Naive thymus-derived CD8-positive, alpha-beta T cell (primary cell): ENCODE measurements at places on chromosomes 5 and 9.
A peak's percentile ranks its signal among the peaks of the same experiment; 100 is the strongest.

DNA sequence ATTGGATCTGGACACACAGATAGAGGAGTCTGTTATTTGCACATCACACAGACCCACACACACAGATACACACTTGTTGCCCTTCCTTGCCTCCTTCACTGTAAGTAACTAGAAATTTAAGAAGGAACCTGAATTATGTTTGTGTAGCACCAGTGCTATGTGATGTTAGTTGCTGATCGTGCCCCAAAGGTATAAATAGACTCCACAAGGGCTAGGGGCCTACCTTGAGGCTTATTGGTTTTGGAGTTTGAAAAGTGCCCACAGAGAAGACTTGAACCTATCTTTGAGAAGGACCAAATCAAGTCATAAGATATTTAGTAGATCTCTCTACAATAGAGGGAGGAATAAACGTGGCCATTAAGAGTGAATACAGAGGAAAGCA is 8.8 kb upstream of the TGFBI start:
- DNase-seq: no peak

DNA sequence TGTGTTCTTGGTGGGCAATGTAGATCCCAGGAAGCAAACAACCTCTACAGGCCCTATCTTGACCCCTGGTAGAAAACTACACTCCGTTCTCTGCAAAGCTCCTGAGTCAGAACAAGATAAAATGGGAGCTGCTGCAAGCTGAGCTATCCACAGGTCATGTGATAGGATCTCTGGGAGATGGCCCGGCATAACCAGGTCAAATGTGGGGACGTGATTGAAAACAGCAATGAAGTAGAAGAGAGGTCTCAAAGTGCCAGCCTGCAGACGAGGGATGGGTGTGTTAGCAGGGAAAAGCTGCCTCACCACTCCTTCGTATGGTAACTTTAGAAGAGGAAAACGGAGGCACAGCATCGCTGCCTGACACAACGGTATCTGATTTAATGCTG is 25.0 kb downstream of the NRG2 start:
- DNase-seq: no peak

GRCh38 chr5:148934895-148935400 is 108.5 kb downstream of the ADRB2 start:
- DNase-seq: no peak

- DNase-seq: no peak
Observed at GRCh38 chr9:34380034-34380510, 3.4 kb upstream of the MYORG start.

DNA sequence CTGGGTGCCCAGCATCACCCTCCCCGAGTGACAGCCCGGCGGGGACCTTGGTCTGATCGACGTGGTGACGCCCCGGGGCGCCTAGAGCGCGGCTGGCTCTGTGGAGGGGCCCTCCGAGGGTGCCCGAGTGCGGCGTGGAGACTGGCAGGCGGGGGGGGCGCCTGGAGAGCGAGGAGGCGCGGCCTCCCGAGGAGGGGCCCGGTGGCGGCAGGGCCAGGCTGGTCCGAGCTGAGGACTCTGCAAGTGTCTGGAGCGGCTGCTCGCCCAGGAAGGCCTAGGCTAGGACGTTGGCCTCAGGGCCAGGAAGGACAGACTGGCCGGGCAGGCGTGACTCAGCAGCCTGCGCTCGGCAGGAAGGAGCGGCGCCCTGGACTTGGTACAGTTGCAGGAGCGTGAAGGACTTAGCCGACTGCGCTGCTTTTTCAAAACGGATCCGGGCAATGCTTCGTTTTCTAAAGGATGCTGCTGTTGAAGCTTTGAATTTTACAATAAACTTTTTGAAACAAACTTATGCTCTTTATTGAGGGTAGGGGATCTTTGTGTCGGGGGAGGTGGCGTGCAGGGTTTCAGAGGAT is 1.3 kb downstream of the GADD45G start:
- DNase-seq: peak; percentile 14

GRCh38 chr5:107799306-107799705 is 128.6 kb upstream of the EFNA5 start:
- no peak for DNase-seq

DNA sequence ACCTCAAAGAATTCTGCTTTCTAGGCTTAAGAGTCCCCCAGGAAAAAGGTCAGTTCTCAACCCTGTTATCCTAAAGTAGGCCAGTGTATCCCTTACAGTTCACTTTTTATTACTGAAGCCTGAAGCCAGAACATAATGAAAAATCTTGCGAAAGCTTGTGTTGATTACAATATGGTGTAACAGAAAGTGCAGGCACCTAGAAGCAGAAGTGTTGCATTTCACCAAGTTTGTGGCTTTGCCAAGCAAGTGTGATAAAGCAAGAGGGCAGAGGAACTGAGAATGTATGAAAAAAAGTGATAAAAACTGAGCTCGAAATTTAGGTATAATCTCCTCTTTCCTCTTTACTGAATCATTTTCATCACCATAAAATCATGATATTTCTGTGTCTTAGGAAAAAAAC is 26.2 kb downstream of the AGTPBP1 start:
- DNase-seq: no peak

- no peak for DNase-seq
Observed at GRCh38 chr5:10627160-10627701, 63.4 kb downstream of the ANKRD33B start.

DNA sequence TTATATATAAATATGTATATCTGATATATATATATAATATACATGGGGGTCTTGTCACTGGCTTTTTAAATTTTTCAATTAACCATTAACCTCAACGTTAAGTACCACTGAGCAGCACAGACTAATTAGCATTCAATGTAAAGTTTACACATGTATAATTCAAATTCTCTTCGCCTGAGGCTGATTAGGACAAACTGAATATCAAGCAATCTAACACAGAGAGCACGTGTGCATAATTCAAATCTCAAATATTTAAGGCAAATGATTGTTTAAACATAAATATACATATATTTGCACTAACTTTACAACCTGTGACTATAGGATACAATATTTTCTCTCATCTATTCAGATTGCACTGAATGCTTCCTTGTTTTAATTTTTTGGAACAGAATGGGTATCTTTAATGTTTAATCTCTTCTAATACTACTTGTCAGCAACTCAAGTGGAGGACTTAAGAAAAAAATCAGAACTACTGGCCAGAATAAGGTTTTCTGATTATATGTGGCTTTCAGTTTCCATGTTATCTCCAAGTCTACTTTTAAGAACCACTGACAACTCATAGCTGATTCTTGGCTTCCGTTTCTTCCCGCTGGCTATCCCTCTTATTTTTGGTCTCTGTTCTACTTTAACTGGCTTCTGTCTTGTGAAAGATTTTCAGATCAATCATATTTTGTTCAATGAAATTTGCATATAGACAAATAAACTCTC is 204.8 kb downstream of the MLLT3 start:
- no peak for DNase-seq

DNA sequence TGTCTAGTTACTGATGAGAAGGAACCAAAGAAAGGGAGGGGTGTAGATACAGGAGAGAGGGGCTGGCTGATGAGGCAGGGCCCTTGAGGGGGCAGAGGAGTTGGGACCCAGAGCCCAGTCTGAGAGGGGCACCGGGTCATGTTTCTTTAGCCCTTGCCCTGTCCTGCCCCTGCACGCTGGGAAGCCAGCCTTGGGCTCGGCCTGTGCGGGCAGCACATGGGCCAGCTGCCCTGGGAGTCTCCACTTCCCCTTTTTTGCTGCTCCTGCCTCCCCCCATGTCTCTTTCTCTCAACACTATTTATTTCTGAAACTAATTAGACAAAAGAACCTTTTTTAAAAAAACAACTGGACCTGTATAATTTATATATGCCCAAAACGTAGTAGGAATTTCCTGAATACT is 20.5 kb downstream of the MVB12B start:
- no peak for DNase-seq

DNA sequence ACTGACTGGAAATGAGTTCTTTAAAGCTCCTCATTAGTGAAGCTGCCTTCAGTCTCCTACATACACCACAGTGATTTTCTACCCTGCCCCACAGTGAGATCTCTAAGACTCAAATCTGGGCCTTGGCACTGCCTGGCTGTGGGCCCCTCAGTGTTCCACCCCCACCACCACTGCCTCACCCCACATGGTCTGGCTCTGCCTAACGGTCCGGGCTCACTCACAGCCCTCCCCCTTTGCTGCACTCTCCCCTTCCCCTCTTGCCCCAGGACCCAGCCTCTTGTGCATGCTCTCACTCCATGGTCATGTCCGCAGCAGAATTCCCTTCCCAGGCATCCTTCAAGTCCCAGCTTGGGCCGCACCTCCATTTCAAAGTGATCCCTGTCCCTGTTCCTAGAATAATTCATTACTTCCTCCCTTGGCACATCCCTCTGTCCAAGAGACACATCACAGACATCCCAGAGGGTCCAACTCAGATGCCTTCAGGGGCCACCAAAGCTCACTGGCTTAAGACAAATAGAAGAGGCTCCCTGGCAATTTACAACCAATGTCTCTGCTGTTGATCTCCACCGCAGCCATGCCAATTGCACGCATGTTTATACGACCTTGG is 56.7 kb downstream of the HRH2 start:
- no peak for DNase-seq

- DNase-seq: no peak
Observed at GRCh38 chr5:180026320-180026719, 45.2 kb downstream of the RNF130 start.

DNA sequence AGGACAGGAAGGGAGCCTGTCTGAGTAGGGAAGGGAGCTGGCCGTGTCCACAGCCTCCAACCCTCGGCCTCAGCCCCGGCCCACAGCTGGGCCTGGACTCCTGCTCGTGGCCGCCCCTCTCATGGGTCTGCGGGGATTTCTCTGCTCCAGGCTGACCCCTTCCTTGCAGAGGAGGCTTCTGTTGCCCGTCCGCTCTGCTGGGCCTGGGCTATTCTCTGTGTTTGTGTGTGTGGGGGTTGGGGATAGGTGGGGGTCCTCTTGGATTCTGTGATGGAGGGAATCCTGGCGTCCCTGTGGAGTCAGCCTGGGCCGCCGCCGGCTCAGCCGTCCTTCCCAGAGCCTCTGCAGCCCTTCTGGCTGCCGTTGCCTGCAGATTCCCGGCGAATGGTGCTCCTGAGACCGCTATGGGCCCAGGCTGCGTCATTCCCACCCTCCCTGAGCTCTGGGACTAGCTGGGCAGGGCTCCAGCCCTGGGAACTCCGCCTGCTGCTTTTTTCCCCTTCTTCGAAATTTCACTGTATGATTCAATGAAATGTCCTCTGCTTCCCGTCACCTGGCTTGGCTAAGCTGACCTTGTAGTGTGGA is 64.2 kb downstream of the FGF18 start:
- DNase-seq: no peak

DNA sequence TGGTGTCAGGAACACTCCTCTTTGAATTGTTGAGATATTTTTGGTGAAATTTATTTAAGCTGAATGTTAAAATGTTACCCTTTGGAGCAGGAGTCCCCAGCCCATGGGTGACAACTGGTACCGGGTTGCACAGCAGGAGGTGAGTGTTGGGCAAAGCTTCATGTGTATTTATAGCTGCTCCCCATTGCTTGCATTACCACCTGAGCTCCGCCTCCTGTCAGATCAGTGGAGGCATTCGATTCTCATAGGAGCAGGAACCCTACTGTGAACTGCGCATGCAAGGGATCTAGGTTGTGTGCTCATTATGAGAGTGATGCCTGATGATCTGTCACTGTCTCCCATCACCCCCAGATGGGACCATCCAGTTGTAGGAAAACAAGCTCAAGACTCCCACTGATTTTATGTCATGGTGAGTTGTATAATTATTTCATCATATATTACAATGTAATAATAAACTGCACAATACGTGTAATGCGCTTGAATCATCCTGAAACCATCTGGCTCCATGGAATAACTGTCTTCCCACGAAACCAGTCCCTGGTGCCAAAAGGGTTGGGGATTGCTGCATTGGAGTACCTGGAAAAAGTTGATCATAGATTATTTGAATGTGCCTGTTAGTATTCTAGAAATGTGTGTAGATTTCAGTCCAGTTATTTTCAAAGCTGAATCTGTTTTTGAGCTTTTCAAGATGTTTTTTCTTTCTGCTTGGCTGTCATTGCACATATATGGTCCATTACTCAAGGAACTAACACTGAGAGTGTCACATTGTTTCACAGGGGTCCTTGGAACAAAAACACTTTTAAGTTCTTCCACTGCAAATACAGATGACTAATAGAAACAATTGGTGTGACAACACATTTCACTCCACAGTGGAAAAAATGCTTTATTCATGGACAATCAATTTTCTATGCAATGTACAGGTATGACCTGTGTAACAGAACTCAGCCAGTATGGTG is 104.6 kb upstream of the TNFAIP8 start:
- DNase-seq: no peak

GRCh38 chr9:28155067-28155466 is 581.8 kb upstream of the C9orf72 start:
- no peak for DNase-seq

DNA sequence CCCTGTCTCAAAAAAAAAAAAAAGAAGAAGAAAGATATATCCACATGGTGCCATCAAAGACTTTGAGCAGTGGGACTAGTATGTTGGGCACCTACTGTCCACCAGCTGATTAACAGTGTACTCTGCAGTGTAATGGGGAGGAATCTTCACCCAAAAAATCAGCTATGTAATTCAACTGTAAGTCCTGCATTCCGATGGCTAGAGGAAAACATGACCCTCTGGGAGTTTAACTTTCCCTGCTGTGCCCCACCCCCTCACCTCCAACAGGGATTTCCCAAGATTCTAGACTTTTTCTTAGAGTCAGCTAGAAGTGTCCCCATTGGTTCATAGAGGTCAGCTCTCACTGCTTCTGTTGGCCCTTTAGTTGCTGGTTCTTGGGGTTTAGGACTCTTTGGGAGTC is 221.2 kb upstream of the CLINT1 start:
- DNase-seq: no peak

DNA sequence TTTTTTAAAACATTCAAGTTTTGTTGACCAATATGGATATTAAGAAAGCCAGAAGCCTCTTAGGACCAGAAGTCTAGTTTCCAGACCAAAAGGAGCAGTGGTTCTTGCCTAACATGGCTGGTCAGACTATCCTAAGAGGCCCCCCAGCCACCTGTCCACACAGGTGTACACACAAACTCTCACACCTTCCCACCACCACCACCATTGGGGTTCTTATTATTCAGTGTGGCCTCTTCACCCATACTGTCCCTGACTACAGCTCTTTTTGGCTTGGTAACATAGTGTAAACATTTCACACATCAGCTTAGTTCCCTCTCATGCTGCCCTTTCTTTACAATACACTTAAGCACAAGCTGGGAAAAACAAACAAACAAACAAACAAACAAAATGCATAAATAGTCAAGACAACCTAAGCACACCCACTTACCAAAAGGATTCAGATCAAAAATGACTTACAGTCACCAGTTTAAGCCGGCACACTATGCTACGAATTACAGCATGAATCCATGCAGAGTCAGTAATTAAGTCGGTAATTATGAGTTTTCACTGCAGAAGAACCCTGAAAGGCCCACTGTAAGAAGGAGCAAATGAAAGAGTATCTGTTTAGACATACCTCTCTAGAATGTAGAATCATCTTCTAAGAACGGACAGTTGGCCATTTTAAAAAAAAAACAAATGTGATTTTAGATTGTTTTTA is 9.5 kb downstream of the LHFPL2 start:
- no peak for DNase-seq
